RPMI8226 (cell line): ENCODE measurements at places on chromosomes 5 and 9.

DNA sequence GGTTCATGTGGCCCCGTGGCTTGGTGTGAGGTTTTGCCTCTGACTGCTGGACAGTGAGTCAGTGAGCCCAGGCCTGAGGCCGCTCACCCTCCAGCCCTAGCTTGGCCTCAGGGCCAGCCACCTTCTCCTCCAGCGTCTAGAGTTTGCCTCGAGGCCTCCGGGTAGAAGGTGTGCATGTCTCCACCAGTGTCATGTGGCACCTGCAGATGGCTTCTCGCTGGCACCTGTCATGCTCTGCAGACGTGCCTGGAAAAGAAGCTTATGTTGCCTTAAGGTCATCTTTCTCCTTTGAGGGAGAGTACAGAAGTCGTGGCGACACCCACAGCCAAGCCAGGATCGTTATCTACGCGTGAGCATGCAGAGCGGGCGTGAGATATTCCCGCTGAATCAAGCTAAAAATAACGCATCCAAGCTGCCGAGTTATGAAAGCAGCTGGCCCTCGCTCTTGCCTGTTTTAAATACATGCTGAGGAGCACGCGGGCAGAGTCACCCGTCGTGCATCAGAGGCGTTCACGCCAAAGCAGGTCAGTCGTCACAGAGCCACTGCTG, 79.7 kb upstream of the FCN2 start:
- no peak for DNase-seq

DNA sequence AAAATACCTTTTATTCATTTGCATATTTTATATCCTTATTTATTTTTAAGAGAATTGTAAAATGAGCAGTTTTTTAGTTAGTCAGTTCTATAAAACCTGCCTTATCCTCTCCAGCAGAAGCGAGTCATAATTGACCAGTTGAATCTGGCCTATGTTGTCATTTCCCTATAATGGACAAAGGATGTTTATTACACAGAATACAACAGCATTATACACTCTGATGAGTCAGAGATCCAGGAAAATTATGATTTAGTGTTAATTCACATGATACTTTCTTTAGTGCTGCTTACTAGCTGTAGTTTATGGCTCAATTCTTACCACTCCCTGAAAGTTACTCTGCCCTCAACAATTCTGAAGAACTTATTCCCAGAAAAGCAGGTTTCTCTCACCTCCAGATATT, 26.8 kb upstream of the LURAP1L start:
- no peak for DNase-seq

GRCh38 chr9:13436591-13436990, 157.1 kb upstream of the MPDZ start:
- no peak for DNase-seq

- DNase-seq = no peak
Observed at GRCh38 chr5:15737871-15738664, 238.1 kb downstream of the FBXL7 start.

DNA sequence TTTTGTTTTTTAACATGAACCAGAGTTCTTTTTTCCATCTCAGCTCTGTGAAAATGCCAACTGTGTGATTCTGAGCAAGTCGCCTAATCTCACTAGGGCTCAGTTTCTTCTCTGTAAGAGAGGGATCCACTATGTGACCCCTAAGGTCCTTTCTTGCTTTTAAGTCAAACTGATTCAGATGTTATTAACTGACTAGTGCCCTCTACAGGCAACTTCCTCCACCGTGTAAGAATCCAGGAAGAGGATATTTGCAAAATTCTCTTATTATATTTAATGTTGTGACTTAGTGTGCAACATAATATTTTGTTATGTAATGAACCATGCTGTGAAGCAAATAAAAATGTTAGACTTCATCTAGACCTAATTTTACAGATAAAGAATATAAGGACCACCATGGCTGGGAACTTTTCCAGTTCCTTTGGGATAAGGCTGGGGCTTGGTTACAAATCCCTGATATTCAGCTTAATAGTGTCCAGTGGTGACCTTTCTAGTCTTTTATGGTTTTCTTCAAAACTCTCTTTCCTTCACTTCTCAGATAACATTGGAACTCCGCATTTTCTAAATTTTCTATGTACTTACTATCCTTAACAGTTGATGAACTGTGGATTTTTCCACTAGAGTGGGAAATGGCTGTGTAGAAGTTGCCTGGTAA, 244.7 kb downstream of the PIK3R1 start:
- peak; percentile 67 for DNase-seq

DNA sequence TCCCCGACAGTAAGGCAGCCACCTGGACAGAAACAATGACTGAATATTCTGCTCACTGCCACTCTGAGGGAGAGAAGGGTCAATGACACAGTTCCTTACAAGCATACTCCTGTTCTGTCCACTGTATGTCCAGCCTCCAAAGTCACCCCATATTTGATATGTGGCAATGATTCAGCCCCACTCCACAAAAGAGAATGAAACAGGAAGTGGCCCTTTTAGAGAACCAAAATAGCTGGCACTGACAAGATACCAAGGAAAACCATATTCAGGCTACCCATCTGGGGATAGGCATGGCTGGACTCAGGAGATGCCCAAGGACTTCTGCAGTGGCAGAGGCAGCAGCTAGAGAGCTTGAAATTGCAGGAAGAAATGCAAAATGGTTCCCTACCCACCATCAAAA, 12.8 kb upstream of the GFRA3 start:
- DNase-seq = no peak

DNA sequence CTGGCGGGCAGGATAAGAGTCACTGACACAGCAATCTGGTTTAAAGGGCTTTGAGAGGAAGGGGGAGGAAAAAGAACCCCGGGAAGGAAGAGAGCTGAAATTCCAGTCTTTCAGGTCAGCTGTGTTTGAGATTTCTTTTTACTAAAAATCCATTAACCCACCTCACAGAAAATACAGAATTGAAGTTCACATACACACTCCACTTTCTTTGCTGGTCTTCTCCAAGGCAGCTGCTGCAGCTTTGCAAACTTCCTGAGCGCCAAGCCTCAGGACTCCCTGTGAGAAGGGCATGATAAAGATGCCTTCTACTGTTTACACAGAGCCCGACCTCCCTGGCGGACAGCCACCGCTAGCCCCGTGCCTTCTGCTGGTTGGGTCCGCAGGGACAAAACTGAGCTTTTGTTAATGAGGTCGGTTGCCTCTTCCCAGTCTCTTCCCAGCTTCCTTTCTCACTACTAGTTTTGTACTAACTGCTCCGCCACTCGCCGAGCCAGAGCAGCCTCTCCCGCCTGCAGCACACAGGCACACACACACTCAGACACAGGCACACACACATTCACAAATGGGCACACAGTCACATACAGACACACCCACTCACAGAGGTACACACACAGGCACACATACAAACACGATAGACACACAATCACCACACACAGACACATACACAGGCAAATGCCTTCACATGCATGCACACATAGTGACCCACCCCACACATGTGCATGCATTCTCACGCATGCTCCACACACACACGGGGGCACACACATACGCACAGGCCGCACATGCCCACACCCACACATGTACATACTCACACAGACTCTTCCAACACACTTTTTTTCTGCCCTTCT, at the start of gene FREM1:
TSS of gene FREM1 (minus strand) at position 468 of the 845 bp plus-strand sequence. CDS start 41,451 bp downstream, outside the sequence.
- no peak for DNase-seq

- no peak for DNase-seq
Observed at GRCh38 chr9:117720555-117720954, 16.4 kb downstream of the TLR4 start.

DNA sequence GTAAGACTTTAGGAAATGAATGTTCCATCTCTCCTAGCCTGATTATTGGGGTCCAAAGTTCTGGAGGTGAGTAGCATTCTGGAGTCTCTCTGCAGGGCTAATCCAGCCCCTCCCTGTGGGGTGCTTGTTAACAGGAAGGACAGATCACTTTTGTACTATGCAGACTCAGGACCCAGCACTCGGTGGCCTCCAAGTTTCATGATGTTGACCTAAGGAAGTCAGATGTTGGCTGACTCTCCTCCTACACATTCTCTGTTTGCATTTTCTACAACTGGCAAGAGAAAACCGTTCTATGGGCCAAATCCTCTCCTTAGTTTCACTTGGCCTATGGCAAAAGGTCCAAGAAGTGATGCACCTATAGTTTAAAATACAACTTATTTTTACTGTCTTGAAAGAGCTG, 5.5 kb upstream of the PDE8B start:
- no peak for DNase-seq

- no peak for DNase-seq
Observed at GRCh38 chr9:98887918-98888510, 55.7 kb upstream of the COL15A1 start.

- no peak for DNase-seq
Observed at GRCh38 chr5:173902334-173902733, 14.2 kb downstream of the CPEB4 start.

- no peak for DNase-seq
Observed at GRCh38 chr5:107598958-107599357, 71.8 kb downstream of the EFNA5 start.

GRCh38 chr5:116002116-116002906, 30.0 kb upstream of the ARL14EPL start:
- DNase-seq = no peak

- DNase-seq = no peak
Observed at GRCh38 chr9:81719972-81720371, 30.6 kb upstream of the TLE1 start.

GRCh38 chr5:9441610-9442009, 104.3 kb downstream of the SEMA5A start:
- no peak for DNase-seq

DNA sequence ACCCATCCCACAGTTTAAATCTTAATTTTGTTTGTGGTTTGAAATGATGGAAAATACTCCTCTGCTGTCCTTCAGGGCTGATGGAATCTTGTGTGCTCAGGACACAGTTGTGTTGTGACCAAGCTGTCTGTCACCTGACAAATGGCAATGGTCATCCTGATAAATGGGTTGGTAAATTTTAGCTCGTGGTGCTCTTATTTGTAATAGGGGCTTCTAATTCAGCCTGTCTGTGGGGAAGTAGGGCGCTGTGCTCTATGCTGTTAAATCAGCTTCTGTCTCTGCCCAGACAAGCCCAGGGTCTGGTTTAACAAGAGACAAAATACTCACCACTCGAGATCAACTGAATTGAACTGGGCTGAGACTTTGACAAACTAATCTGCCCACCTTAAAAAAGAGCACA, 4.5 kb downstream of the LRRTM2 start:
- DNase-seq = no peak

DNA sequence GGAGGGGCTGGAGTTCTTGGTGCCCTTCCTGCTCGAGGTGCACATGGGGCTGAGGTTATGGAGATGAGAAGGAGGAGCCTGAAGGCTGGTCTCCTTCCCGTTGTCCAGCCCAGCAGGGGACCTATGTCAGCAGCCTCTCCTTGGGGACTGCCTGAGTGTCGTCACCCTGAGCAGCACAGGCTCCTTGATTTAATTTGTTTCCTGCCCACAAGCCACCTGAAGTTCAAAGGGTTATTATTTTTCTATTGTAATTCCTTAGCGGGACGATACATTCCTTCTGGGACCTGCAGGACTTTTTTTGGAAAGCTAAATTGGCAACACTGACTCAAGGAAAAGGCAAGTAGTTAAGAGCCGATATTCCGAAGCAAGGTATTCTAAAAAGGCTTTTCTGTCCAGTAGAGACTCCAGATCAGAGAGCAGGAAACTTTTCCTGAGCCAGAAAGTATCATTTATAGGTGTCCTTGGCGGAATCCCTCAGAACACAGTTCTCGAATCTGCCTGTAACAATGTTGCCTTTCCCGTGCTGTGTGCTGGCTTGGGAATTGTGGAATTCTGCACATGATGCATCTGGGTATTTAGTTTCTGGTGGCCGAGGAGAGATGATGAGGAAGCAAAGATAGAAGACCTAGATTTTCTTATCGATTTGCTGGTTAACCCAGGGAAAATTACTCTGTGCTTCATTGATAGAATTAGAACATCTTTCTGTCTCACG, 55.4 kb downstream of the ARHGAP26 start:
- no peak for DNase-seq
